Inflammatory macrophage treated with lipopolysaccharide for 4 hours (primary cell): ENCODE measurements at places on chromosomes 7 and 10.

- peak; percentile 53 for DNase-seq
Observed at GRCh38 chr7:16078076-16078952, 343.0 kb downstream of the CRPPA start.

- DNase-seq = no peak
Observed at GRCh38 chr10:13955409-13956068, 368.8 kb downstream of the PRPF18 start.

- DNase-seq = peak; percentile 90
Observed at GRCh38 chr7:4713183-4713784, 31.2 kb downstream of the FOXK1 start.

GRCh38 chr7:91533996-91534395 lies 269.8 kb downstream of the FZD1 start:
- DNase-seq = no peak

DNA sequence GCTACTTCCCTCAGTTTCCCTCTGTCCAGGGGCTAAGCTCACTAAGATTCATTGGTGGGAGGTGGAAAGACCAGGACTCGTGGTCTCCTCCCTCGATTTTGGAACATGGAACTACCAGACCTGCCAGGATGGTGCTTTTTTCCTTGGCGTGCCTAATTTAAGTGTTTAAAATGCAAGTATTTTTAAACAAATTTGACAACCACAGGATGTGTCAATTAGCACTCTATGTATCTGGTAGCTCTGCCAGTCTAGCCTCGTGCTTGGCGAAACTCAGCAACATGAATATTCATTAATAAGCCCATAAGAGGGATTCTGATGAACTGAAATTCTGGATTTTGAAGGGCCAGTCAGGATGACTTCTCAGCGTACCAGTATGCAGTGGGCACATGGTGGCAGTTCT lies 145.0 kb upstream of the PRR15 start:
- DNase-seq = no peak

DNA sequence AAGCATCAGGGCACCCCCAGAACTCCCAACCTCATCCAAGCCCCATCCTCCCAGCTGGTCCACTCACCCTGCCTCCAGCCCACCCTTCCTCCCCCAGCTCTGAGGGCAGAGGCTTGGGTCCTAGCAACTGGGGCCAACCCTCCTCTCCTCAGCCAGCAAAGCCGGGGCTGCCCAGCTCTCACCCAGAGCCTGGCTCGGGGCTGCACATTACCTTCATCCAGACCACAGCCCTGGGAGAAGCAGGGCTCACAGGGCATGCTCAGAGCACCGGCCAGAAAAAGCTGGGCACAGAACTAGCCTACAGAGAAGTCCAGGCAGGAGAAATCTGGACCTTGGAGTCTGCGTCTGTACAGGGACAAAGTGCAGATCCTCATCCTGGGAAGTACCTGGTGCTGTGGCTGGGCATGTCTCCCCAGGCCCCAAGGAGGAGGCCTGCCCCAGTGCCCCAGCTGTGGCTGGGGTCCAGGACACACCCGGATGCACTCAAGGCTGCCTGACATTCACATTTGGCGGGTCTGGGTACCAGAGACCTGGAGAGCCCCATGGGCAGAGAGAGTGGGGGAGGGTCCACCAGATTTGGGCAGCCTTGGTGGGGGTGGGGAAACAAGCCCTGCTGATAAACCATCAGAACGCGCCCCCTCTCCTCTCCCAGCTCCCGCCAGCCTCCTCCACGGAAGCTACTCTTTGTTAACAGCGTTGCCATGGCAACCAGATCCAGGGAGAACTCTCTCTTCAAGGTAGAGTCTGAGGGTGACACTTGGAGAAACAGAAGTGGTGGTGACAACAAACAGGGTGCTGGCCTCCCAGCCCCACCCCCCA lies 5.1 kb downstream of the RASGEF1A start:
- no peak for DNase-seq

DNA sequence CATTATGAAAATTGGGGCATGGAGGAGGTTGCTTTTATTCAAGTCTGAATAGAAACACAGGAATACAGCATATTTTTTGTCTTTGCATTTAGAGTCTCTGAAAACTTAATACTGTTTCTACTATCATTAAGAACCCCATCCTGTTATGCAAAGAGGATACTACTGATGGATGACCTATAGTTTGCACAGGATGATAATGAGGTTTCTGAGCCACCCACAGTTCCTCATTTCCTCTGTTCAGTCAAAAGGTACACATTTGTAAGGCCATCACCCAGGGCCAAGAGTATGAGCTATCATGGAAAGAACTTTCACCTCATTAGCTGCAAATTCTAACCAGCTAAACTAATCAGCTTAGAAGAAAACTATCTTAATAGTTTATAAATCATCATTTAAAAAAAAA lies 213.0 kb upstream of the CHRM2 start:
- DNase-seq = no peak
